ENCODE measurements at places on chromosomes 7 and 10.

- no peak for DNase-seq
These were observed 61.3 kb downstream of the CACNA2D1 start for GRCh38 chr7:82382276-82382675.

GRCh38 chr10:31921031-31921430, 7.6 kb downstream of the ARHGAP12 start:
- DNase-seq: no peak

DNA sequence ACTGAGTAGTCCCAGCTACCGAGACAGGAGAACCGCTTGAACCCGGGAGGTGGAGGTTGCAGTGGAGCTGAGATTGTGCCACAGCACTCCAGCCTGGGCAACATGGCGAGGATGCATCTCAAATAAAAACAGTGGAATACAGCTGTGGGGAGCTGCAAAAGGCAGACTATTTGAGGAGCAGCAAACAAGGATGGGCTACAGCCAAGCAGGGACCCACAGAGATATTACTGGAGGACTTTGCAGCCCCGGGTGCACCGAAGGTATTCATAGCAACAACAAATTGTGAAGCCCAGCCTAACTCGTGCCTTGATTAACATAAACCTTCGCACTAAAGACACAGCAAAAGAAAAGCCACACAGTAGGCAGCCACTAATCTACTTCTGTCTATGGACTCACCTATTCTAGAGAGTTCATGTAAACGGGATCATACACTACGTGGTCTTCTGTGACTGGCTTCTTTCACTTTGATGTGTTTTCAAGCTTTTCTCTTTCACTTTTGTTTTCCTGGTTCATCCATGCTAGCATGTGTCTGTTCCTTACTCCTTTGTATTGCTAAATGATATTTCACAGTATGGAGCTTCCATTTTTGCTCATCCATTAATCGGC, 34.0 kb downstream of the PODXL start:
- no peak for DNase-seq

GRCh38 chr7:9507290-9507689, 1073.9 kb downstream of the NXPH1 start:
- no peak for DNase-seq

DNA sequence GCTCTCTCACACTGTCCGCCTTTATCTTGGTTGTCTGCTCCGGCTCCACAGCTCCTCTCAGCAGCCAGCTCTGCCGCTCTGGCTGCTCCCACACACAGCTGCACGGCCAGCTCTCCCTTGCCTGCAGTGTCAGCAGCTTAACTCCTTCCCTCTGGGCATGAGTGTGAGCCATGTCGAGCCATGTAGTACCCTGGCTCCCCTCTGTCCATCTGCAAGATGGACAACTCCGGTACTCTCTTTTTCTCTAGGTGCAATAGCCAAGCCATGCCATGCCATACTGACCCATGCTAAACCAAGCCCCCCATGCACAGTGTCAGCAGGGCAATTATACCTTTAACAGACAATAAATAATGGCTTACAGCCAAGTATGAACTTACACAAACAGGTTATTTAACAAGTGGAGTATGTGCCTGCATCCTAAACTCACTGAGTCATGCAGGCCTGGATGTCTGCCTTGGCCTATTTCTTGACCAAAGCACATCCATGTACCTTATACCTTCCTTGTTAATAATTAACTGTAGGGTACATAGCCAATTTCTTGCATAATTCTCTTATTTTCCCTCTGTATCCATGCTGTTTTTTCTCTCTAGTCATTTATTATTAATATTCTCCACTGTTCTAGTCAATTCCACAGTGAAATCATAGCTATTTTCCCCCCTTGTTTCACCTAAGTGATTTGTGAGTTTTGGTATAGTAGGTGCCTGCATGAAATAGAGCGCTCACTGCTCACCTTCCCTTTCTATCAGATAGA, 170.9 kb downstream of the CDK14 start:
- DNase-seq: no peak

DNA sequence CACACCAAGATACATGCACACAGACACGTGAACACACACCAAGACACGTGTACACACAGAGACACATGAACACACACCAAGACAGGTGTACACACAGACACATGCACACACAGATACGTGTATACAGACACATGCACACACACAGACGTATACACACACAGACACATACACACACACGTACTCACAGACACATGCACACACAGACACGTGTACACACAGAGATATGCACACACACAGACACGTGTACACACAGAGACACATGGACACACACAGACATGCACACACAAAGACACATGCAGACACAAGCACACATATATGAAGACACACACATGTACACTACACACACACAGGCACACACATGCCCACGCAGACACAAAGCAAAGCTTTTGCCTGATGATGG, 134.6 kb downstream of the TCERG1L start:
- DNase-seq: no peak

- DNase-seq: no peak
These were observed 303.9 kb upstream of the NRP1 start for GRCh38 chr10:33638374-33638773.

DNA sequence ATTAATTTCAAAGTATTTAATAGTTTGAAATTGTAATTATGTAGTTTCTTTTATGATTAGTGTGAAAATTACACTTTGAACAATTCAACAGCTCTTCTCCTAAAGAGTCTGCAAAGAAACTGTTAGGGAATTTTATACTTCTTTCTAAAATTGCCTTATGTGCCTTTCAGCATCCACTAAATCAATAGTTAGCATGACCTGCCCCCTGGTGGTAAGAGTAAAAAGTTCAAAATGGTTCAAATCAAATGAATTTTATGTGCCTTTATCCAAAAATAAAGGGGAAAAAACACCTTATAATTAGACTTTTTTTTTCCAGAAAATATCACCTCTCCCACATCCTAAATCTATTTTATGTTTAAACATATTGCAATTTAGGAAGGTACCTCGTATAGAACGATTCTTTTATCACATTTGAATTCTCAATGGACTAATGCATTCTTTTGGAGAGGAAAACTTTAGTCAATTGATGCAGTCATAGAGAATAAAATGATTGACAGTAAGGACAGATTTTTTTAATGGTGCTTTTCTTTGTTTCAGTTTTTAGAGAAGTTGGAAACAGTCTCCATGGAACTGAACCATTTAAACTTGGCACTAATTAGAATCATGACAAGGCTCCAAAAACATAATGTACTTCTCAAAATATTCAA, 163.7 kb downstream of the SEMA3D start:
- DNase-seq: peak; percentile 4

GRCh38 chr10:15842556-15843169, 17.6 kb downstream of the MINDY3 start:
- DNase-seq: no peak

DNA sequence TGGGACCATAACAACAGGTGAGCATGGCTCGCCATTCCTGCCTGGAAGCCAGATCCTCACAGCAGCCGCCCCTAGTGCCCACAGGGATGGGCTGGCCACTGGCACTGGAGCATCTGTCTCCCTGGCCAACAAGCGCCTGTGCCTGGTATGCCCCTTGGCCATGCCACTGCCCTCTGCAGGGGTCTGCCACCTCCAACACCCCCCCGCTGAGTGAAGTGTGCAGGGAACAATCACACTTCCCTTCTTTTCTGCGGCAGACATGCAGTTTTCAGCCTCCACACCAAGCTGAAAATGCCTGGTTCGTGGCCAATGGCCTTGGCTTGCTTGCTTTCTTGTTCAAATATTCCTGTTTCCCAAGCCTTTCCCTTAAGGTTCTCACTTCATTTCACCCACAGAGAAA, 50.7 kb downstream of the HSPA12A start:
- DNase-seq: no peak

DNA sequence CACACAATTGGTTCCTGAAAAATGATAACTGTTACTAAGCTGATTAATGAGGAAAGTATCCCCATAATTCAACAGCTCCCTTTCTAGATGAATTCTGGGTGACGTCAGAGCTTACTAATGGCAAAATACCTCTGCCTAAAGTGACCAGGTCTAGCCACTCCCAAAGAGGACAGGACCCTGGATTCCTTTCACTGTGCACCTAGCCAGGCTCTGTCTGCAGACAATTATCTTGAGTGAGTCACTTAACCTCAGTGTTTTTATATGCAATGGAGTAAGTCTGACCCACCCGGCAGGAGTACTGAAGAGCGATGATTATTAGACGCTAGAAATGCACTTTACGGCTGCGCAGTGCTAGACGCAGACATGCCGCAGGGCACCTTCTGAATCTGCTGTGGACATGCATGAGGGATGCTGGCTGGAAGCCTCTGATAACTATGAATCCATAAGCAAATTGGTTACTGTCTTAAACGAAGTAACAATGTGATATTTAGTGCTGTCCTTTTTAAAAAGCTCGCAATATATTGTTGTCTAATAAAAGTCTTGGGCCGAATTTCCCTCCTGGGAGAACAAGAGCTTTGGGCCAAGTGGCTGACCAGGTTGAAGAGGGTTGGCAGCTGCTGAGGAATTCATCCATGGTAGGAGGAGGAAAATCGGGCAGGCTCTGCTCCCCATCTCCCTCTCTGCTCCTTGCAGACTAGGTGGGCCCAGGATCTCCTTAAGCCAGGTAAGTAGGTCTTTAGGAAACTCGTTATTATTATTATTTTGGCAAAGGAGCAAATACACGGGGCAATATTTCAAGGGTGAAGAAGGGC, 4.6 kb upstream of the INPP5A start:
- DNase-seq: no peak

DNA sequence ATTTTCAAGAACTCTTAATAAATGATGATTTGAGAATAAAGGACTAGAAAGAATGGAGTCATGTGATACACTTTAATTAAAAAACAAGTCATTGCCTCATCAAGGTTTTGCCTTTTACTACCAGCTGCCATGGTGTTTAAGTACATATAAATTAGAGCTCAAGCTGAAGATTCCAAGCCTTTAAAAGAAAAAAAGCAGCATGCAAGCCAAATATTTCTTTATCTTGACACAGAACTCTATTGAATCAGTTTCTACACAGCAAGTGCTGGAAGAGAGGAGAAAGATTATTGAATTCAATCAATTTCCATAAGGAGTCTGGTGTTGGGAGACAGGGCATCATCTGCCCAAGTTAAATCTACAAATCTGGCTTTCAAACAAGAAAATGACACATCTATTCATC, 347.9 kb downstream of the WDR11 start:
- DNase-seq: no peak

DNA sequence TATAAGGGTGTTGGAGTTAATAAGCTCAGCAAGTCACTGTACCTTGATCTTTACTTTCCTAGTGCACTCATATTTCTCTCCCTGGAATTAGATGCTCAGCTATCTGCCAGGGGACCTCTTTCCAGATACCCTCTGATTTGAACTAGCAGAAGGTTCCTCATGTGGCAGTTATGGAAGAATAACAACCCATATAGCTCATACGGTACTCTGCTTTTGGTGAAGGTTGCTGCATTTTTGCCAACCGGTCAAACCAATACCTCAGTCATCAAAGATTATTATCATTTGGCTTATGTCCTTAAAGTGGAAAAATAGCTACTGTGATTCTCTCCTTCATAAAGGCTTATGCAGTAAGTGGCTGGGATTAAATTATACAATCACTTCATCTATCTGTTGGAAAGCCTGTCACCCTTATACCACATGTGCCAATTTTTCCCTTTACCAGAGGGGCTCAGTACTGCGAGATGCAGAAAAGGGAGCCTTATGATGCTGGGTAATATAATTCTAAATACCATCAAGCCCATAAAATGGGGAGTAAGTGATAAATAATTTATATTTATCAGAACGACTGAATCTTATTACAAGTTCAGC, 43.4 kb upstream of the PTER start:
- DNase-seq: no peak

DNA sequence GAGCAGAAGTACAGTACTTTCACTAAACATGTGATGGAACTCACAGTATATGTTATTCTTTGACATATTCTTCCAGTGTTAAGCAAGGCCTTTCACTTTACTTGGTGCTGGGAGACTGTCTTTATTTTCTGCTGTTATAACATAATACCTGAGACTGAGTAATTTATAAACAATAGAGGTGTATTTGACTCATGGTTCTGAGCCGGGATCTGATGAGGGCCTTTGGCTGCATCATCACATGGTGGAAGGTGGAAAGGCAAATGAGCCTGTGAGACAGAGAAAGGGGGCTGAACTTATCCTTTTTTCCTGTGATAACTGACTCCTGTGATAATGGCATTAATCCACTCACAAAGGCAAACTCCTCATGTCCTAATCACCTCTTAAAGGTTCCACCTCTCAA, 1.4 kb downstream of the SUPV3L1 start:
- DNase-seq: no peak

DNA sequence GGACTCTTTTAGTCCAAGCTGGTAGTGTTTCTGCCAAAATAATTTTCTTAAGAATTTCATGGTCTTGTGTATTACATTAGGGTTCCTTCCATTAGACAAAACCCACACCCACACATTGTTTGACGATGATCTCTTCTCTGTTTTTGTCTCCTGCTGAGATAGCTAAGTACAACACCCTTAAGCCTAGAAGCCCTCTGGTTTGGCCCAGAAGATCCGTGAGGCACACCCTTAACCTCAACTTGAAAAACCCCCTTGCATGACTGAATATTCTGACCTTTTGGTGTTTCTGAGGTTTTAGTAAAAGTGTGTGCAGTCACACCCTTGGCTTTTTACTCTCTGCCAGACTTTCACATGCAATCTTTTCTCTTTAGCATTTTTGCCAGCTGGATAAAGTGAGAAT, 29.3 kb upstream of the ERCC6 start:
- DNase-seq: no peak

DNA sequence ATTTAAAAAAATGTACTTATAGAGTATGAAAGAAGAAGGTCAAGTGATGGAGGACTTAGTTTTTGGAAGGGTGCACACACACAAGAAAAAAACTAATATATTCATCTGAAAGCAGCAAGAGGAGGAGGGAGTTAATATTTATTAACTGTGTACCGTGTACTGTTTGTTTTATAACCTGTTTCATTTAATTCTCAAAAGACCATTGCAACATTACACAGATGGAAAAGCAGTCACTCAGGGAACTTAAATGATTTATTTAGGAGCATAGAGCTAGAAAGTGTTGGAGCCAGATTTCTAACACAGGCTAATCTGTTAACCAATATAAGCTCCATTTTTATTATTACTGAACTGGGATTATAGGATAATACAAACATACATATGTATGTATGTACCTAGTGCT, 36.7 kb downstream of the GLCCI1 start:
- no peak for DNase-seq

DNA sequence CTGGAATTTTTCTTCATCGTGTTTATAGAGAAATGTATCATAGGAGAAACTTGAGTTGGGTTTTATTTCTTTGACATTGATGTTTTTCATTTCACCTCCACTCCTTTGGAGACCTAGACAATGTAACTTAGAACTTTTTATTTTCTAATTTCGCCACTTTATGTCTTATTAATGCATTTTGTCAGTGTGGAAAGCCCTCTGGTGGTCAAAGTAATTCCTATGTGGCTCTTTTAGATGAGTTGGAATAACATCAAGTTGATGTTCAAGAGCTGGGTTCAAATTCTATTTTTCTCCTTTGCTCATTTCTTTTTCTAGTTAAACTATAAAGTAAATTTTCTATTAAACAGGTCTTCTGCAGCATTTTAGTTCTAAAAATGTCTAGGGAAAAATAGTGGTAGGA, 478.6 kb downstream of the LRMDA start:
- no peak for DNase-seq

Measured in stimulated activated CD4-positive, alpha-beta T cell treated with anti-CD3 and anti-CD28 coated beads, TNF-alpha, amount 100 ng/mL, for 24 hours (primary cell).